Muscle of arm (tissue), 14 donors: ENCODE measurements at places on chromosomes 13 and 19.

GRCh38 chr19:14542711-14543328 lies 13.4 kb downstream of the TECR start:
- DNase-seq, result no peak

DNA sequence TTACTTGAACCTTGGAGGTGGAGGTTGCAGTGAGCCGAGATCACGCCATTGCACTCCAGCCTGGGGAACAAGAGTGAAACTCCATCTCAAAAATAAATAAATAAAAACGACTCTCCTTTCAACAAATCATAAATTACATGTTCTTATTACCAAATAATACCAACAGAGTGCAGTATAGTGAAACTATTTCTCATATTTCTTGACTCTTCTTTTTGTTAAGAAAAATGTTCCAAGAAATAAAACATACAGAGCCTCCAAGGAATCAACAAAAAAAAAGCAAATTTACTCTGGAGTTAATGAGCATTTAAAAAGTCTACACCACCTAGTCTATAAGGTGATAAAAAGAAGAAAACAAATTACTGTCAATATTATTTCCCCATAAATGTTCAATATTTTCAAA lies 188.8 kb downstream of the KLF12 start:
- DNase-seq, result no peak

DNA sequence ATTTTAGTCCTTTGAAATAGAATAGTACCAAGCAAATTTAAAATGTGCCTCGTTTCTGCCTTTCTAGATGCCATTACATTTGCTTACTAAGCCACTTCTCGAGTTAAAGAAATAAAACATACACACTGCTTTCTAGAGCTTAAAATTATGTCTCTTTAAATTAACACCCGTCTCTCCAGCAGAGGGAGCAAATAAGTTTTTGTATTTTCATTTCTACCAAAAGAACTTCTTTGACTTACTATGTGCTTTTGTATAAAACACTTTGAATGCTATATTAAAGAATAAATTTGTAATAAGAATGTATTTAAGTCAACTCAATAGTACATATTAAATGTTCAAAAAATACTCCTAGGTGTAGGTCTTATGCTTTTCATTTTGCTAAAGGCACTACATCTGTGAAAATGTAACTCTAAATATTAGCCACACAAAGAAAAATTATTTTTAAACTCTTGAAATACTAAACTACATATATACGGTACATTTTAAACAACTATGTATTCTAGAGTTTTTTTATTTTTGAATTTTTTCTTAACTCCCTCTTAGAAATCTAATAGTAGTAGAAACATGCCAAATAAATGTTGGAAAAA lies 269.3 kb upstream of the MIR17HG start:
- DNase-seq, result no peak

DNA sequence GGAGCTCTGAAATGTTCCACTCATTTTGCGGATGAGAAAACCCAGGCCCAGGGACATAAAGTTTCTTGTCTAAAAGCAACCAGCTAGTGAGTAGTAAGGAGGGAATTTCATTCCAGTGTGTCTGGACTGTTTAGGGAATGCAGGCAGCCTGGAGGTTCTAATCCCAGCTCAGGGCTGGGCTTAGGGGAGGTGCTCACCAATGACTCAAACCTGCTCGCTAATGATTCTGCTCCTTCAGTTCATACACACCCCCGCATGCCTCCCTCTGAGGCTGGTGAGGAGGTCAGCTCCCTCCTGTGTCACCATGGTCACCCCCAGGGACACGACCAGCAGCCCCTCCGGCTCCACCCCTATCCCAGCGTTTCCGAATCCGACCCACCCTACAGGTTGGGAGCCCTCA lies 34.6 kb downstream of the CYP4F2 start:
- DNase-seq, result no peak

DNA sequence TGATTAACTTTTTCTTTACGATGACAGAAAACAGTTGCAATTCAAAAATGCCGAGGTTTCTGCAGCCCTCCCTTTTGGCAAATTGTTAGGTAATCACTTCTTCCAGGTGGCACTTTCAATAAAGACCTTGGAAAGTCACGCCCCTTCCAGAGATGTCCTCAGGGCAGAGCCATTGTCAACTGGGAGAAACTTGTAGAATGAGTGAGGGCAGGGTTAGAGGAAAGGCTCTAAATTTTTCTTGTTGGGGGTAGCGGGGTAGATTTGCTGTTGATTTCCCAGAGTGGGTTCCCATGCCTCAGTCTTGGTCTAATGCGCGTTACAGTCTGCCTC lies 421.1 kb downstream of the FGF9 start:
- no peak for DNase-seq

- DNase-seq, result no peak
These were observed 58.3 kb upstream of the MEDAG start for GRCh38 chr13:30847650-30848307.

- peak; percentile 71 for DNase-seq
These were observed 3.4 kb downstream of the BBC3 start for GRCh38 chr19:47227352-47228167.

GRCh38 chr13:35763060-35763781 lies 286.7 kb upstream of the MAB21L1 start:
- DNase-seq, result no peak

DNA sequence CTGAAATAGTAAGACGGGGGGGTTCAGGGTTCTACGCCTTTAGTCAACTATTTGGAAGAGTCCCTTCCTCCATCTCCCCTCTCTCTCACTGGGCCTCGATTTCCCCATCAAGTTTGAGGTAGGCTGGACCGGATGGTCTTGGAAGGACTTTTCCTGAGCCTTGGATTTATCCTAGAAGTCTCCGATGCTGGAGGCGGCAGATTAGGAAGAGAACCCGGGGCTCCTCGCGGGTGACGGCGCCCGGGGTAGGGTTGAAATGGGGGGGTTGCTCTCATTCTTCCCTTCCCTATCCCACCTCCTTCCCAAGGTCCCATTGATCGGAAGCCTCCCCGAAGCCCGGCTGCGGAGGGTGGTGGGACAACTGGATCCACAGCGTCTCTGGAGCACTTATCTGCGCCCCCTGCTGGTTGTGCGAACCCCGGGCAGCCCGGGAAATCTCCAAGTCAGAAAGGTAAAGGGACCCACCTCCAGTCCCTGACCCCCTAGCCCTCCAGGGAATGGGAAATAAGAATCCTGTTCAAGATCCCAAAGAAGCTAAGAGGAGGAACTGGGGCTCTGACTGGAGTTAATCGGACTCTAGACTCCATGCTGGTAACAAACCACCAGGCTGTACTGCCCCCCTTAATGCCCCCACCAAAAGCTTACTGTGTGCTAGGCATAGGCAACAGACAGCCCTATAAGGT lies 781 bp downstream of the QPCTL start:
- DNase-seq, result peak; percentile 66

GRCh38 chr19:48487544-48487943 lies 18.4 kb downstream of the CYTH2 start:
- DNase-seq, result no peak

DNA sequence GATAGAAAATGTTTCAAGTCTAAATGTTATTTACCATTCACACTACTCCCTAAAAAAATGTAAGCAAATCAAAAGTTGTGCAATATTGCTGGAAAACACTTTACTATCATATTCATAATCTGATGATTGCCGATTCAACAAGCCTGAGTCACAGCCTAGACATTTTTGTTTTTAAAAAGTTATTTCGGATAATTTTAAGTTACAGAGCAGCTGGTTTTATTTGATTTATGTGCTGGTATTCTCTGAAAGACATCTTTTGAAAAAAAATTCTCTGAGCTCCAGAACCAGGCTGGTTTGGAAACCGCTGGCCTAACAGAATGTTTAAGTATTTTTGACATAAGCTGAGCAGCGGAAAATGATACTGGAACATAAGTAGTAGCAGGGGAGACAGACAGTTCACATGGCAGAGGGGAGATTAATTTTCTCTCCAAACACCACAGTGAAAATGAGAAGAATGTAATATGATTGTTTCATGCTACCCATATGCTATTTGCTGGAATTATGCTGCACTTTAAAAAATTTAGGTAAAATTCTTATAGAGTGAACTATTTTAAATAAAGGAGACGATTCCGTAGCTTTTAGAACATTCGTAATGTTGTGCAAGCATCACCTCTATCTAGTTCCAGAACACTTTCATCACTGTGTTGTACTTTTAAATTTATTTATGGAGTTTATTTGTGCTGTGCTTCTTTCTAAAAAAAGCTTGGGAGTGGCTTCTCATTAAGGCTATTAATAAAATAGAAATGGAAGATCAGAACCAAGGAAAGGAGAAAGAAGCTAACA lies 36.1 kb downstream of the TBC1D4 start:
- peak; percentile 32 for DNase-seq

DNA sequence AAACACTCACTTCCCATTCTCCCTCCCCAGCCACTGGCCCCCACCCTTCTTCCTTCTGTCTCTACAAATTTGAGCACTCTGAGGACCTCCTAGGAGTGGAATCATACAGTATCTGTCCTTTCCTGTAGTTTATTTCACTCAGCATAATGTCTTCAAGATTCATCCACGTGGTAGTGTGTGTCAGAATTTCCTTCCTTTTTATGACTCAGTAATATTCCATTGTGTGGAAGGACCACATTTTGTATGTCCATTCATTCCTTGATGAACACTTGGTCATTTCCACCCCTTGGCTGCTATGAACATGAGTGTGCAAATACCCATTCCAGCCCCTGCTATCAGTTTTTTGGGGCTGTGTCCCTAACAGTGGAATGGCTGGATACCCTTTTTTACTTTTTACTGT lies 9.8 kb downstream of the KLF2 start:
- no peak for DNase-seq

GRCh38 chr19:52941941-52942385 lies 18.7 kb upstream of the ZNF888 start:
- peak; percentile 56 for DNase-seq

DNA sequence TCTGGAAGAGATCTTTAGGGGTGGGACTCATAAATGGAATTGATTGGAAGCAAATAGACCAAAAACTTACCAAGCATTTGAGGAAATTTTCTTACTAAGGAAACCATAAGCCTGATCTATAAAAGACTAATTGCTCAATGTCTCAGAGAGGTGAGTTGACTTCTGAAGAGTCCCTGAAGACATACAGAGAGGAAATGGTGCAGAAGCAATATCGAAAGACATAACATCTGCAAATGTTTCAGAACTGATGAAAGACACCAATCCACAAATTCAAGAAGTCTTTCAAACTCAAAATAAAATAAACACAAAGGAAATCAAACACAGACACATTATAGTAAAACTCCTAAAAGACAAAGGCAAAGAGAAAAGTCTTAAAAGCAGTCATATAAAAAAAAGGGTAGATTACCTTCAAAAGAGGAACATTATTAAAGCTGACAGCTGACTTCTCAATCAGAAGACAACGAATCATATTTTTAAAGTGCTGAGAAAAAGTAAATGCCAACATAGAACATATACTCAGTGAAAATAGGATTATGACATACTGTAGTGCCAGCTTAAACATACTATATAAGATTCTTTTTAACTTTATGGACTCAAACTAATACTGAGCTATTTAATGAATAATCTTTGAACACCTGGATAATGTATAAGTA lies 45.4 kb upstream of the CALM3 start:
- DNase-seq, result no peak

DNA sequence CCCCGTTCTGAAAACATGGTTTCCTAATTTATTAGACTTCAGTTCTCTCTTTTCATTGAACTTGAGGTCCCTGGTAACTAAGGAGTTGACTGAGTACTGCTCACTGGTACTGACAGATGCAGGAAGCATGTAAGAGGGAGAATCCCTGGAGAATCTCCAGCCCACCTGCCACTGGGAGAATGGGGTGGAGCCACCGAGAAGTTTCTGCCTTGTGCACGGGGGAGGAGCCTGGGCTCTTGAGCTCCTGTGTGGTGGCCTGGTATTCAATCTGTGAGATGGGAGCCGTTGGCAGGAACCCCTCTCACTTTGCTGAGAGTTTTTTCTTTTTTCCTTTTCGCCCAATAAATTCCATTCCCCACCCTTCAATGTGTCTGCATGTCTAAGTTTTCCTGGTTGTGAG lies 13.2 kb upstream of the AKAP11 start:
- no peak for DNase-seq

- no peak for DNase-seq
These were observed 4.7 kb downstream of the PPP1R13L start for GRCh38 chr19:45400192-45400591.

DNA sequence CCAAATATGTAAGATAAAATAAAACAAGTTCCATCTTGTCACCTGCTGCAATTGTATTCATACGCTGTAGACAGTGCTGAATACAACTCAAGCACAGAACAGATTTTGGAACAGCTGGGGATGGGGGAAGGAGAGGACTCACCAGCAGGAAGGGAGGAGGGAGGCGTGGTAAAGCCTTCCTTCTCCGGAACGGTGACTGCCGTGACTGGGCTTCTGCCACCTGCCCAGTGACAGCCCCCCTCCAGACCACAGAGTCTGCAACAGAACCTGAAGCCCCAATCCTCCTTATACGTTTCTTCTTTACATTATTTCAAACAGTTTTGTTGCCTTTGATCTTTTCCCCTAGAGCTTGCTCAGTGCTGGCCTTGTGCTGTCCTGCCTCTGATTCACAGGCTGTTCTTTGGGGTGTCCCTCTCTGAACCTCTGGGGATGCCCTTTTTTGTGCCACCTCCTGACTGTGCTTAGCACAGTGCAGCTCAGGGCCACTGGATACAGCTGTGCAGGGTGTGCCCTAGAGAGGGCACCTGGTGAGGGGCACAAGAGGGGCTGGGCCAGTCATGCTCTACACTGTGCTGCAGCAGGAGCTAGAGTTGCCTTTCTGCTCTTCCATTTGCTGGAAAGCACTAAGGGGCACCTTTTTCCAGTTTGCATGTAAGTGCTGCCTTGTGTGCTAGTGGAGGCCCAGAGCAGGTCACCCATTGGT lies 213.0 kb downstream of the ZIC5 start:
- DNase-seq, result no peak

GRCh38 chr19:46447824-46448223 lies 19.1 kb upstream of the PNMA8C start:
- no peak for DNase-seq

GRCh38 chr13:73542446-73542845 lies 483.6 kb downstream of the KLF5 start:
- no peak for DNase-seq

DNA sequence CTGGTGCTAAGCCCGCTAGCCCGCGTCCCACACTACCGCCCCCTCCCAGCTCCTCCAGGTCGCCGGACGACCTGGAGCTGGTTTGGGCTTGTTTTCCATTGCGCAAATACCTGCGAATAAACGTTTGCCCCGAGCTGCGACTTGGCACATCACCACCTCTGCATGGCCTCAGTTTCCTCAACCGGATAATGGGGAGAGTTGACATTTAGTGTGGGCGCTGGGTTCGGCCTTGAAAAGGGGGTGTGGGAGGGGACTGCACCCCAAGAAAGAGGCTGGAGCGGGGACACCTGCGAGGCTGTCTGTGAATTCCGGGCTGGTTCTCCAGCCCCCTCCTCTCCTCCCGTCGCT lies 11.0 kb upstream of the JUND start:
- DNase-seq, result no peak

DNA sequence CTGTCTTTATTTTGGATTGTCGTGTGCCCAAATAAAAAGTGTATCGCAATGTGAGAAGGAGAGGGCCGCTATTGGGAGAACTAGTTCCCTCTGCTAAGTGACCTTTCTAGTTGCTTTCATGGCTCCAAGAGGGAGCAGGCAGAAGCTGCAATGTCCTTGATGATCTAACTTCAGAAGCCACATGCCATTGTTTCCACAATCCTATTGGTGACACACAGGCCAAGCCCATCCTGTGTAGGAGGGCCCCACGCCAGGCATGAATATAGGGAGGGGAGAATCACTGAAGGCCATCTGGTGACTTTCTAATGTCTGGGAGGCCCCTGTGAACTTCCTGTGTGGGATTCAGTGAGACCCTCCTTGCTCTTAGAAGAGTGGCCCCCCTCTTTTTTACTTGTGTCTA lies 47.8 kb upstream of the KPNA3 start:
- DNase-seq, result no peak
